ENCODE measurements at places on chromosomes 12 and 14. TPM values are rescaled to one million over a fixed set of nuclear protein-coding genes. Genes with fewer than 3 reads are reported as not detected.

DNA sequence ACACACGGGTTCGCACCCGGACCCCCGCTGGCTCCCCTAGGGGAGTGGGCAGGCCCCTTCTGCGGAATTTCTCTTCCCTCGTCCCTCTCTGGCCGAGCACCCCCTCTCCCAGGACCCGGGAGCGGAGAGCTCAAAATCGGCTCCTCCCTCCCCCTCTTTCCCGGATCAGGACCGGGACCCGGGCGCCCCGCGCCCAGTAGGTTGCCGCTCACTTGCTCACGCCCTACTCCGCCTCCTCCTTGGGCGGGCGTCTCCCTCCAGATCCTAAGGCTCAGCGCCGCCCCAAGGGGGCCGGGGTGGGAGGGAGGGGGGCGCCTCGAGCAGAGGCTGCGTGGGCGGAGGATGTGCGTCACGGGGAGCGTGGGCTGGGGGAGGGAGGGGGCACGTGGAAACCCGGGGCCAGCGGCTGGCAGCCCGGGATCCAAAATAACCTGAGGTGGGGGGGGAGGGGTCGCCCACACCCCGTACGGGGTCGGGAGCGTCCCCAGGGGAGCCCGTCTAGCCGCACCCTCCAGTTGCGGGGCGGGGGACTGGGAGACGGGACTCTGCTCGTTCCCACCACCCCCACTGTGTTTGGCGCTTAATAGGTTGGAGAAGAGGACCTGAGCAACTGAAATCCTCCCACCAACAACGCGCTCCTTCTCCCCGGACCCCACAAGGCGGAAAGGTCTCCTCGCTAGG is 1.8 kb upstream of the NAB2 start:
- H3K4me1 ChIP-seq, result peaks cover 42% of the 10 kb centered on the region
- H3K27me3 ChIP-seq, result no peaks in the 10 kb centered on the region
- H3K27ac ChIP-seq, result peak overlapping the region; percentile 99
- peak; percentile 91 for DNase-seq
- peak overlapping the region; percentile 94 for H3K4me3 ChIP-seq

Gene KRT78
- total RNA-seq, result not detected

Gene NTN4
- total RNA-seq, result not detected

DNA sequence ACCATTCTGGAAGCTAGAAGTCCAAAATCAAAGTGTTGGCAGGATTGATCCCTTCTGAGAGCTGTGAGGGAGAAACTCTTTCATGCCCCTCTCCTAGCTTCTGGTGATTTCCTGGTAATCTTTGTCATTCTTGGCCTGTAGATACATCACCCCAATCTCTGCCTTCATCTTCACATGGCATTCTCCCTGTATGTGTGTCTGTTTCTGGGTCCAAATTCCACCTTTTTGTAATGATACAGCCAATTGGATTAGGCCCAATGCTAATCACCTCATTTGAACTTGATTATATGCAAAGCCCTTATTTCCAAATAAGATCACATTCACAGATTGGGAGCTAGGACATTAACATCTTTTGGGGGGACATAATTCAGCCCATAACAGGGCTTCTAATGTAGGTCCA is 76.9 kb upstream of the MBIP start:
- no peak overlapping the region for H3K4me3 ChIP-seq
- DNase-seq, result no peak
- peaks cover 16% of the 10 kb centered on the region for H3K27me3 ChIP-seq
- no peak overlapping the region for H3K27ac ChIP-seq
- H3K4me1 ChIP-seq, result no peaks in the 10 kb centered on the region
